ENCODE measurements at places on chromosomes 7 and 10. TPM values are rescaled to one million over a fixed set of nuclear protein-coding genes. Genes with fewer than 3 reads are reported as not detected.

Gene SPDYE8
- 0.06 TPM for total RNA-seq

Gene HABP2
- 0.11 TPM for total RNA-seq

Gene ARL4A
- 97.9 TPM for total RNA-seq

- DNase-seq, result no peak
These were observed 118.3 kb downstream of the FAM53B start for GRCh38 chr10:124625831-124626238.

- peak; percentile 45 for DNase-seq
These were observed 39.5 kb downstream of the LHFPL3 start for GRCh38 chr7:104367926-104368325.

GRCh38 chr7:465710-466400 is 53.8 kb downstream of the PDGFA start:
- DNase-seq, result no peak

- no peak for DNase-seq
These were observed 336.8 kb downstream of the AUTS2 start for GRCh38 chr7:69935107-69935506.

DNA sequence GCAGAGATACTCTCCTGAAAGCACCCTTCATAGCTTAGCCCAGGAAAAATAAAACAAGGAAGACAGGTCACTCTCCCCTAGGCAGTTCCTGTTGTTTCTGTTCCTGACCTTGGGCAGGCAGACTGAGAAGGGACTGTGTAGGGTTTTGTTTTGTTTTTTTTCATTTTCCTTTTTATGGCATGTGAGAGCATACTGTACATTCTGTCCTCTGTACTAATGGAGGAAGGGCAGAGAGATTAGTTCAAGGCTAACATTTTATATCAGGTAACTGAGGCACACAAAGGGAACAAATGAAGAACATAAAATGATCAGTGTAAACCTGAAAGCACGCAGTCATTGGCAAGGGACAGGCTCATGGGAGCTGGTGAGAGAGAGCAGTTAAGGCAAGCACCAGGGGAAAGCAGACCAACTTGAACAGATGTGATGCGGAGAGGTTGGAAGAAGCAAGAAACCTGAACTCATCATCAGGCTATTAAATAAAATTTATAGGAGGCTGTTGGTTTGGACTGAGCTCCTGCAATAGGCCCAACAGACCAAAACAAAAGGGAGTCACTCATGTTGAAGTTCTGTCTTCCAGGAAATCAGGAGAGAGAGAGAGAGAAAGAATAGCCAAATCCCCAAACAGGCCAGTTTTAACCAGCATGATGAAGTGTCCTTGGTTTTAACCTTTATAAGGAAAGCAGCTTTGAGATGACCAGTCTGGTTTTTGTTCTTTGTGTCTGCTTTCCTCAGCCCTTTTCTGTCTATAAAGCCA is 34.1 kb upstream of the PDCD4 start:
- no peak for DNase-seq

DNA sequence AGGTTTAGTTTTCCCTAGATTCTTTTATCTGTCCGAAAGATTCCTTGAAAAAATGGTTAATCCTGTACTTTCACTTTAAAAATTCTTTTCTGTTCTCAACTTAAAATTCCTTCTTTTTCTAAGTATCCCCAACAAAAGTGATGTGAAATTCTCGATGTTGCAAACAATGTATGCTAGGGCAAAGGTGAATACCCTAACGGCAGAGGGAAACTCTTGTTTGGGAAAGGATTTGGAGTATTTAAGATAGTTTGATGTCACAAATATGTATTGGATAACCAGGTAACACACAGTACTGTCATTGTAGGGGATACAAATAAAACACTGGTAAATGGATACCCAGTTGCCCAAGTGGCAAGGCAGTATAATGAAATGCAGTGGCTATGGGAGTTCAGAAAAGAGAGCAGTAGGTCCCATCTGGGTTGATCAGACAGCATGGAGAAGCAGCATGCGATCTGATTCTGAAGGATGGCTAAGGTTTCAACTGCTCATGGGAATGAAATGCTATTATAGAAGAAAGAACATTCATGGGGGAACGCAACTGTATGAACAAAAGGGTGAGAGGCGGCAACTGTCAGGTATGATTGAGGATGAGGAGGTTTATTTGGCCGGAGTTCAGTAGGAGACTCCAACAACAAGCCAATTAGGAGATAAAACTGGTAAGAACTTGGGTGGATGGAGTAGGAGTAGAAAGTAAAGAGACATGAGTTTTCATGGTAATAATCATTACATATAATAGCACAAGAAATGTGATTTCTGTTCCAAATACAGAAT is 3.2 kb upstream of the EPC1 start:
- no peak for DNase-seq

DNA sequence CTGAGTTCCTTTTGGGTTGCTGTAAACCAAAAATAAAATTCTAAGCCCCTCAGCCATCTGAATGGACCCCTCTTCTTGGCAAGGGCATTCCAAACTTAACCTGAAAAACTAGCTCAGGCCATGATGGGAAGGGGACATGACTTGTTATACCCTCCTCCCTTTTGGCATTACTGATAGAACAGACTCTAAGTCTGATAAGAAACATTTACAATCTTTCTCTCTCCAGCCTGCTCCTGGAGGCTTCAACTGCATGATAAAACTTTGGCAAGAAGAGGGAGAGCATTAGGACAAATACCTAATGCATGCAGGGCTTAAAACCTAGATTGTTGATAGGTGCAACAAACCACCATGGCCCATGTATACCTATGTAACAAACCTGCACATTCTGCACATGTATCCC is 40.9 kb upstream of the ATOH7 start:
- no peak for DNase-seq

GRCh38 chr7:114417290-114417689 is 2.7 kb downstream of the FOXP2 start:
- no peak for DNase-seq

DNA sequence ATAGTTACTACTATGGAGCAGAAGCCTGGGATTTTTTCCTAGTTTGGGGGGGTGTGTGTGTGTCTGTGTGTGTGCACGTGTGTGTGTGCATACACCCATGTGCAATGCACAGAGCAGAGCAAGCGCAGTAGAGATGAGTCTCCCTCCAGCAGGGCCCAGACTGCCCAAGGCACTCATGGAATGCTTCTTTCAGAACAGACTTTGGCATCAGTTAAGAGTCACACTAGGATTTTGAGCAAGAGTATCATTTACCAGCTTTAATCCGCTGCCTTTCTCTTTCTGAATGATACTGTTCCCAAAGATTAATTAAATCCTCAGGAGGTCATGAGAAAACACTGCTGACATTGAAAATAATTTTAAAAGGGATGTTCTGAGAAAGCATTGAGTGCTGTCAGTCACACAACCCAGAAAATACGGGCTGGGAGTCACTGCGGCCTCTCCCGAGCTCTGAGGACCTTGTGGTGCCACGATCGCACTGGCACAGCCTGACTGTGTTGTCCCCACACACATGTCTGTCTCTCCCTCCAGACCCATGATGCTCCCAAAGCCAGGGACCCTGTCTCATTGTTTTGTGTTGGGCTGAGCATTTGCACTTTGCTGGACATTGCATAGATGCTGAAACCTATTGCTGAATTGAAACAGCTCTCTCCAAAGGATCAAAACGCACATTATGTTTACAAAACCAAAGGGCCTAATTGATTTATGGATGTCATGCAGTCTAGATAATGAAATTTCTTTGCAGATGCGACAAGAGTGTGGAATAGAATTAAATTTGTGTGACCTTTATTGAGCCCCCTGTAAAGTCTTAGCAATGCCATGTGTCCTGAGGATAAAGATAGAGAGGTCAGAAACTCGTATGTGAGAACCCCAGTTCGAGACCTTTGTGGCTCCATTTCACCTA is 54.7 kb upstream of the FIGNL1 start:
- no peak for DNase-seq

- no peak for DNase-seq
These were observed 432.9 kb upstream of the FOXK1 start for GRCh38 chr7:4249241-4249640.

GRCh38 chr7:138668229-138668596 is 32.9 kb downstream of the SVOPL start:
- DNase-seq, result no peak

DNA sequence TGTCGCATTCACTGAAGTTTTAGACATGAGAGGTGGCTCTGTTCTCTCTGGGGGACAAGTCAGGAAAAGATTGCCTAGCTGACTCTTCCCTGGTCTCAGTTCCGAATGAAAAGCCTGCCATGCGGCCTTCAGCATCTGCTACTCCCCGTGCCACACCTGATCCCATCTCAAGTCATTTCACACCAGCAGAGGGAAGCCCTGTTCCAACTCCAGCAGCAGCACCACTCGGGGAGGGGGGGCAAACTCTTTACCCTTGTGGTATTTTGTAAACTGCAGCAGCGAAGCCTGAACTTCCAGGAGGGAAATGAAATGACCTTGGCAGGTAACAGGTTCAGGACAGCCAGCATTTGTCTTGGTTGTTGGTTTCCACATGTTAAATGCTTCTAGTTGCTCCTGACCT is 13.8 kb downstream of the LRRC4 start:
- DNase-seq, result no peak

- no peak for DNase-seq
These were observed 116.6 kb downstream of the NEURL1 start for GRCh38 chr10:103610083-103610472.

Data from spinal cord (tissue), 10 donors.